Activated CD4-positive, alpha-beta T cell treated with anti-CD3 and anti-CD28 coated beads, Interleukin-2, amount 50 U/mL, for 4 hours (primary cell): ENCODE measurements at places on chromosomes 1 and 21.

- no peak for DNase-seq
Observed at GRCh38 chr1:247518613-247518891, 17.7 kb downstream of the OR2C3 start.

DNA sequence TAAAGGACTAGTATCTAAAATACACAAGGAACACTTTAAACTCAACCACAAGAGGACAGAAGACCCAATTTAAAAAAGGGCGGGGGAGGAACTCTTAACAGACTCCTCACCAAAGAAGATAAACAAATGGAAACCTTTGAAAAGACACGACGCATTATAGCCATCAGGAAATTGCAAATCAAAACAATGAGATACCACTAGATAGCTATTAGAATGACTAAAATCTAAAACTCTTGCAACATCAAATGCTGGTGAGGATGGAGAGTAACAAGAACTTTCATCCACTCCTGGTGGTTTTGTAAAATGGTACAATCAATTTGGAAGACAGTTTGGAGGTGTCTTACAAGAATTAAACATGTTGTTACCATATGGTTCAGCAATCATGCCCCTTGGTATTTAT lies 708.2 kb downstream of the BRINP3 start:
- DNase-seq = no peak

GRCh38 chr1:159828176-159828575 lies 1.5 kb downstream of the SLAMF8 start:
- no peak for DNase-seq

DNA sequence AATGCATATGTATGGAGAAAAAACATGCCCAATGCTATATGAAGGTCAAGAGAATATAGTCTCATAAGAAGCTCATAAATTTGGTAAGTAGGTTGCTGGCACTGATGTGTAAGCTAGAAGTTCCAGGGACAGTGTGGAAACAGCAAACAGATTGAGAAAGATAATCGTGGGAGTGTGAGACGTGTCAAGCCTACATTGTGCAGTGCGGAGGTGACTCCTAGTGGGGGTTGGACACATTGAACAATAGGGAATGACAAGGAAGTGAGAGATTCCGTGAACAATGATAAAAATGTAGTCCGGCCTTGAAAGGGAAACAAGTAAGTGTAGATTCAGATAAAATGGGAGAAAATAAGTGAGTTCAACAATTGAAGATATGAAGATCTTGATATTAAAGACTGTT lies 788.4 kb upstream of the PRMT6 start:
- DNase-seq = no peak

GRCh38 chr1:12480748-12481362 lies 137.2 kb downstream of the DHRS3 start:
- no peak for DNase-seq

DNA sequence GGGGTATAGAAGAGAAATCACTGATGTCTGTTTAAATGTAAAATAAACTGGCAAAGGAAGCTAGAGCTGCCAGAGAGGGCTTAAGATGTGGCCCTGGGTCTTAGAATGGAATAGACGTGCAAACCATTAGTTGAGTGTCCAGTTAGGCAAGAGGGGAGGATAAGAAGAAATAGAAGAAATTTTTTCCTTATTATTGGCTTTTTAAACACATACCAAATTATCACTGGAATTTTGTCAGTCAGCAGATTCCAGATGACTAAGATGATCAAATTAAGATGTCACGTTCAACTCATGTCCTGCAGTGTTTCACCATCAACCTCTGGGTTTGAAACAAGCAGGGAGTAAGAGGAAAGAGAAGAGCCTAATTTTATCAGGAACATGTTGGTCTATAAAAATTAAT lies 71.6 kb upstream of the C1orf21 start:
- DNase-seq = no peak

DNA sequence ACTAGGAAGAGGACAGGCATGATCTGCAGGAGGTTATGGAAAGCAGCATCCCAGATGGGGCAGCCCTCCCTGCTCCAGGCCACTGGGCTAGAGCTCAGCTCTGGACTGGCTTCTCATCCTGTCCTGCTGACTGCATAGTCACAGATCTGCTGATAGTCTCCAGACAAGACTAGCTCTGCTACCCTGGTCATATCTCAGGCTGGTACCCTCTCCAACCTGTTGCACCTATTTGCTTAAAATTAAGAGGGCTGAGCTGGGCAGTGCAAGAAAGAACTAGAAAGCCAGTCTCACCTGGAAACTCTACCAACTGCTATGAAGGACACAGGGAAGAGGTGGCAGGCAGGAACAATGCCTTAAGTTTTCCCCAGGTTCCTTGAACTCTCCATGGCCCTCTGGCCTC lies 40.4 kb downstream of the ITPKB start:
- DNase-seq = no peak

DNA sequence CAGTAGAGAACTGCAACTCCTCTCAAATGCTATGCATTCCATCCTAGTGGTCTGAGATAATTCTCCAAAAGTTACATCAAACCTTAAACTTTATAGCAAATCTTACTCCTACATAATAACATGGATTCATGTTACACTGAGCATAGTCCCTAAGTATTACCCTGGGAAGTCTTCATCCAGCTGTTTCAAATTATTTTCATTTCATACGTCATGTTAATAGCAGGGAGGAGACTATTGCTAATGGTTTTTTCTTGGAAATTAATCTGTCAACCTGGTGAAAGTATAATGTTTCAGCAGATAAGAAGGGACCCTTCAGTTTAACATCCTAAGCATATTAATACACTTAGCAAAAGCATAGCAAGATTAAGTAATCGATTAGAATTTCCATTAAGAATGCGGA lies 318.1 kb downstream of the USP25 start:
- no peak for DNase-seq

GRCh38 chr1:67945733-67946374 lies 104.6 kb downstream of the DIRAS3 start:
- no peak for DNase-seq

DNA sequence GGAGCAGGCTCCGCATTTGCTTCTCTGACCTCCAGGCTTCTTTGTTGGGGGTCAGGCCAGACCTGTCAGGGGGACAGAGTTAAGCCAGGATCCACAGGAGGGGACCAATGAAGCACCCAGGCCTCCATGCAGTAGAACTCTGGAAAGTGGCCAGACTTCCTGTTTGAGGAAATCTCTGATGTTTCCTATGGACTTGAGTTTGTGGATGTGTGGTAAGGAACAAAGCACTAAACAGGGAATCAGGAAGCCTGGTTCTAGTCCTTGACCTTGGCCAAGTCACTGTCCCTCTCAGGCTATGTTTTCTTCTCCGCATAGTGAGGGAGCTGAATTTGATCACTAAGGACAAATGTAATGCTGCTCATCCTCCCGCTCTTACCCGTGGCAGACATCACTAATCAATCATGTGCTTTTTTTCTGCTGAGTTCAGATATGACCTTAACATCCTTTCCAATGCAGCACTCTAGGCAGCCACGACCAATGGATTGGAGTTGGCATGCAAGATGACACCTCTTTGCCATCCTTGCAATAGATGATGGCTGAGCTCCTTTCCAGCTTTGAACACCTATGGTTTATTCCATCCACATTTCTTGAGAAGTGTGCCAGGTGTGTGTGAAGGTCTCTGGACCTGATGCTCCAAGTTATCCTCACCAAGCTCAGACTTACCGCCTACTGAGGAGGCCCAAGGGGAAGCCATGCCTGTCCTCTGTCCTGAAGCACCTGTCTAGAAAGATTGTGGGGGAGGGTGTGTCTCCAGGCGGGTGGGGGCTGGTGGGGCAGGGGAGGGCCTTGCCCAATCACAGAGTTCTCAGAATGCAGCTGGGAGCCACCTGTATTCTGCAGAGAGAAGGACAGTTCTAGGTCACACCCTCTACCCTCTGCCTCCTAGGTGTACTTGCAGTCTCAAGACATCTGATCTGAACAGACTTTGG lies 9.9 kb downstream of the SH2D2A start:
- DNase-seq = no peak

DNA sequence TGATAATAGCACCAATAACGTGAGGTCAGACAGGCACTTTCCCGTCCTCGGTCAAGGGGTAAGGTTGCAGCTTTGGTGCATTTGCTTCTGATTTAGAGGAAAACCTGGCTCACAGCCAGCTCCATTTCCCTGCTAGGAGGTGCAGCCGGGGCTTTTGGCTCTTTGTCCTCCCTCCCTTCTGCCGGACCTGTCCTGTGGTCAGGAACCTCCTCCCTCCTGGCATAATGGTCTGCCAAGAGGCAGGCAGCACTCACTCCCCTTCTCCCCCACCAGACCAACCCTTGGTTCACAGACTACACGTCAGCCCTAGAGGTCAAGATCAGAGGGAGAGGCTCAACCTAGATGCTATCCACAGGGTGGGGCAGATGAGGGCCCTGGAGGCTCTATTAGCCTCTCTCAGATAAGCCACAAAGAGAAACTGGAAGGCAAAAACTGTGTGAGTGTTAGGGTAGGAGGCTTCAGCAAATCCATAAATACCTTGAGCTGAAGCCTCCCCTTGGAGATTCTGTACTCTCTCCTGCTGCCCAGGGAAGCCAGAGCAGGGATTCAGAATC lies 64.8 kb downstream of the PLXNA2 start:
- DNase-seq = no peak

DNA sequence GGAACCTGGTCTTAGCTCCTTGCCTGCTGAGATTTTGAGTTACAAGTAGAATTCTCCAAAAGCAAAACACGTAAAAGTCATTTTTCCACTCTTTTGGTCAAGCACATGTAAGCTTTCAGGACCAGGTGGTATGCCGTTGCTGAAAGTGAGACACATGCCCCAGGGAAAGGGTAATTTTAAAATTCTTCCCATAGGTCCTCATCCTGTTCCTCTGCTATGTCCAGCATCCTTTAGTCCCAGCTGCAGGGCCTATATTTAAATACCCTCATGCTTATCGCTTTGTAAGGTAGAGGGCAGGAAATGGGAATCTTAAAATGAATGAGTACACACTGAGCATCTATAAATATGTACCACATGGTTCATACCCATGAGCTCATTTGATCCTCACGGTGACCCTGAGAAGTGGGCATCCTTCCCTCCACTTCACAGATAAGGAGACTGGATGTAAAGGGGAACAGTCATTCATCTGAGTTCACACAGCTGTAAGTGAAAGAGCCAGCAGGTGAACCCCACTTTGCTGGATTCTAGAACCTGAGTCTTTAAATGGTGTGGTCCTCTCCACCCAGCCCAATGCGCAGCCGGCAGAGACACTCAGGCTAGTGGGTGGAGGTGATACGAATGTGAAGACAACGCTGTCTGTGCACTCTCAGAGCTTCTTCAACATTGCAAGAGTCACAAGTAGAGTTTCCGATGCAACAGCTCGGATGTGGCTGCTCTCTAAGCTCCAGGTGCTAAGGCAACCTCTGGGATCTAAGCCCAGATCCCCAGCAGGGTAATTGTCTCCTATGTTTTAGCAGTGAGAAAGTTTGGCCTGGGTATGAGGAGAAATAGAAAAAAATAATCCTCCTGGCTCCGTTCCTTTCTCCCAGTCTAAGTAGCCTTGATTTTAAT lies 163.5 kb downstream of the PLXNA2 start:
- no peak for DNase-seq

DNA sequence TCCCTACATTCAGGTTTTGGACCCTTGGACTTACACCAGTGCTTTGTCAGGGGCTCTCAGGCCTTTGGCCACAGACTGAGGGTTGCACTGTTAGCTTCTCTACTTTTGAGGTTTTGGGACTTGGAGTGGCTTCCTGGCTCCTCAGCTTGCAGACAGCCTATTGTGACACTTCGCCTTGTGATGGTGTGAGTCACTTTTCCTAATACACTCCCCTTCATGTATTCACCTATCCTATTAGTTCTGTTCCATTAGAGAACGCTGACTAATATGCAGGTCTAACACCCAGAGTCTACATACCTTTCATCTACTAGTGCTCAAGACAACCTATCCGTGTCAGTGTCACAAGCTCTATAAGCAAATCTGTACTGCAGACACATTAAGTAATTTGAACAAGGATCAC lies 605.3 kb downstream of the KCNT2 start:
- no peak for DNase-seq
